ENCODE measurements at places on chromosomes 6 and 20.

GRCh38 chr6:34795836-34796425, 4.0 kb downstream of the BLTP3A start:
- DNase-seq, result no peak

DNA sequence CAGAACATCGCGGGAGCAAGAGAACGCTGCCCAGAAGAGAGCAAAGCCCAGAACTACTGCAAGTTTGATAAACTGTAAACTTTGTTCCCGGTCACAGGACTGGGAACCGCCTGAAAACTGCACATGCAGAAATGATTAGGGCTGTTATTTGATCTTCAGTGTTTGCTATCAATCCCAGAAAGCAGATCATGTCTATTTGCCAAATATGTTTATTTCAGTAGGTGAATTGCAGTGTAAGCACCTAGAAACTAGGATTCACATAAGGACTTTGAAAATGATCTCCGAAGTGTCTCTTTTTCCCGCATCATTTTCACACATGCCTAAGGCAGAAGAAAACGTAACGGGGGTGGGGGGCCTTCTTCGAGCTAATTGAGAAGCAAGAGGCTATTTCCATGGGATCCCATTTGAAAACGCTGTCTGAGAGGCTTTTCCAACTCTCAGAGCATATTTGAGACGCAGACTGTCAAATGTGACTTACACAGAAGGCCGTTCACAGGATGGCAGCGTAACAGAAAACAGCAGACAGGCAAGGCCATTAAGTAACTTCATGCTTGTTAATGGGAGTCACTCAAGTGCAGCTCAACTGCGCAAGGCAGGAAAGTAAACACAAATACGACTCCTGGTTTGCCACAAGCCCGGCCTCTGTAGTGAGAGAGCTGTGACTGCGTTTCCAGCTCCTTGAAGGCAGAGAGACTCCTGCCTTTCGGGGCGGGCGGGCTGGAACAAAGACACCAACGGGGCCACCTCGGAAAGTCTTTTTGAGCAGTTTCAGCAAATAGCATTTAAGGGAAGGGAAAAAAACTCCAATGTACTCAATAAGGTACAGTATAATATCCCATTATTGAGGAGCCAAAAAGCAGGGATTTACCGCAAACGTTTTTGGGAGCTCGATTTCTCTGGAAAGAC, 144.7 kb upstream of the ZNF217 start:
- no peak for DNase-seq

DNA sequence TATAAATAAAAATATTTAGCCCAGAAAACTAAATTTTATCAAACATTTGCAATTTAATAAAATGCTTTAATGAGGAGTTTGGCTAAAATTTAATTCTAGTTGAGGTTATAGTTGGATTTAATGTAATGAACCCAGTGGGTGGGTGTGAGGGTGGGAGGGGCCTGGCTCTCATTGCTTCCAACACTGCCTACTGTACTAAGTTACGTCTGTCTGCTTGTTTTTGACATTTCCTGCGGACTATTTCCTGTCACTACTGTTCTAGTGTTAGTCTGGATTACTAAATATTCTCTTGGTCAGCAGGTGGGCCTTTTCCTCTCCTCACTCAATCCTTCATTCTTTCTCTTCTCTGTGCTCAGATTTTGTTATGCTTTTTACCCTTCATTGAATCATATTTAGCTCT, 82.5 kb upstream of the MAP3K7 start:
- no peak for DNase-seq

DNA sequence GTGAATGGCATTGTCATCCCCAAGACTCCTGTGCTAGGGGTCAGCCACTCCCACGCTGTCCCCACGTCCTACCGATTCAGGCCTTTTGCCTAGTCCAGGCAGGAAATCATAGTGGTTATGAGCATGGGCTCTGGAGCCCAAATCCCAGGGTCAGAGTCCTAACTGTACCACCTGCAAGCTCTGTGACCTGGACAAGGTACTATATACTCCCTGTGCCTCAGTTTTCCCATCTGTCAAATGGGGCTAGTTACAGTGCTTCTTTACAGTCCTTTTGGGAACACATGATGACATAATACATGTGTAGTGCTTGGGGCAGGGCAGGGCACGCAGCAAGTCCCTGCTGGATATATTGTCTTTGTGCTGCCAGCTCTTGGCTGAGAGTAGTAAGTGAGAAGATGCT, 27.2 kb downstream of the EFCAB8 start:
- DNase-seq, result no peak

DNA sequence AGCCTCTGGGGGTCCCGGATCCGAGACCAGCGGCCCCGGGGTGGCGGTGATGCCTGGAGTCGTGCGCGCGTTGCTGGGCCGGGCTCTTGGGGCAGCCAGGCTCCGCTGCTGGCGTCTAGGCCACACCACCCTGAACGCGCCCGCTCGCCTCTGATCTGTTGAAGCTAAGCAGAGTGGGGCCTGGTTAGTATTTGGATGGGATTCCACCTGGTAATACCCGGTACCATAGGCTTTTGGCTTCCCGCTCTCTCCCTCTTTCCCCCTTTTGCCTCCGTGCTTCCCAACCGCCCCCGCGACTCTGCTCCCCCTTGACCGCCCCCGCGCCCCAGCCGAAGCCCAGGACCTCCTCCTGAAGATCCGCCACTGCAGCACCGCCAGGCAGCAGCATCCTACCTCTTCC, 1383.5 kb upstream of the DEFB115 start:
- no peak for DNase-seq

DNA sequence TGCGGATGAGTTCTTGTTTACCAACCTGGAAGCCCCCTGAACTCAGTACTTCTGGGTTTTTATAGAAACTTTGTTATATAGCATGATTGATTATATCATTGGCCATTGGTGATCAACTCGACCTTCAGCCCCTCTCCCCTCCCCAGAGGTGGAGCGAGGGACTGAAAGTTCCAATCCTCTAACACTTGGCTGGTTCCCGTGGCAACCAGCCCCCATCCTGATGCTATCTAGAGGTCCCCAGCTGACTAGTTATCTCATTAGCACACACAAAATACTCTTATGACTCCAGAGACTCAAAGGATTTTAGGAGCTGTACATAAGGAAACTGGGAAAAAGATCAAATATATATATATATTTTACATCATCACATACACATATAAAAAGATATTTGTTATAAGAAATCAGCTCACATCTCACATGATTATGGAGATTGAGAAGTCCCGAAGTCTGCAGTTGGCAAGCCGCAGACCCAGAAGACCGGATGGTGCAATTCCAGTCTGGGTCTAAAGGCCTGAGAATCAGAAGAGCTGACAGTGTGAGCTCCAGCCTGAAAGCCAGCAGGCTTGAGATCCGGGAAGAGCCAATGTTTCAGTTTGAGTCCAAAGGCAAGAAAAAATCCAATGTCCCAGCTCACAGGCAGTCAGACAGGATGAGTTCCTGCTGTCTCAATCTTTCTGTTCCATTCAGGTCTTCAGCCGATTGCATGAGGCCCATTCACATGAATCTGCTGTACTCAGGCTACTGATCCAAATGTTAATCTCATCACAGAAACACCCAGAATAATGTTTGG, 179.3 kb upstream of the DTNBP1 start:
- no peak for DNase-seq

GRCh38 chr6:53651205-53651763, 14.3 kb downstream of the KLHL31 start:
- DNase-seq, result no peak

GRCh38 chr6:25014791-25015560, 79.2 kb upstream of the RIPOR2 start:
- DNase-seq, result no peak

- DNase-seq, result no peak
Measured at GRCh38 chr6:33587529-33587928, 7.5 kb upstream of the BAK1 start.

Data from GOT3 (cell line).